Muscle of arm (tissue), 14 donors: ENCODE measurements at places on chromosomes 3 and 15. TPM values are rescaled to one million over a fixed set of nuclear protein-coding genes. Genes with fewer than 3 reads are reported as not detected.

ERICH6 gene
- not detected for polyA plus RNA-seq

GRCh38 chr15:57253082-57253481, 123.2 kb upstream of the CGNL1 start:
- DNase-seq = peak; percentile 19

FBXO40 gene
- polyA plus RNA-seq = 2.5 TPM

DNA sequence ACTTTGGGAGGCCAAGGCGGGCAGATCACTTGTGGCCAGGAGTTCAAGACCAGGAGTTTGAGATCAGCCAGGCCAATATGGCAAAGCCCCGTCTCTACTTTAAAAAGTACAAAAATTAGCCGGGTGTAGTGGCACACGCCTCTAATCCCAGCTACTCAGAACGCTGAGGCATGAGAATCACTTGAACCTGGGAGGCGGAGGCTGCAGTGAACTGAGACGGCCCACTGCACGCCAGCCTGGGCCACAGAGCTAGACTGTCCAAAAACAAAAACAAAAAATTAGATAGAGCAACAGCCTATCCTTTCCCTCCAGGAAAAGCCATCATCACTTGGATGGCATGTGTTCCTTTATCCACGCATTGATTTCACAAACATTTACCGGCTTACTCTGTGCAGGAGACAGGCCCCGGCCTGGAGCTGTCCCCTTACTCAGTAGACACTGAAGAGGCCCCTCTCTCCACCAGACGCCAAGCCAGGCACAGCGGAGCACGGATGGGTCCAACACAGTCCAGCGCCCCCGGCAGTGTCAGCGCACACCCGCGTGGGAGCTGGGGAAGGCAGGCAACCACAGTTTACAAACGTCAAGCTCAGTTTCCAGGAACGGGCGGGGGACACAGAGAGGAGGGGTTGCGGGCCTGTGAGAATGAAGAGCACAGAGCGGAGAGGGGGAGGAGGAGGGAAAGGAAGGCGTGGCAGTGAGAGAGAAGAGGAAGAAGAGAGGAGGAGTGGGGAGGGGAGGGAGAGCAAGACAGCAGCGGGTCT, 3.1 kb downstream of the GP5 start:
- DNase-seq = peak; percentile 62

DNA sequence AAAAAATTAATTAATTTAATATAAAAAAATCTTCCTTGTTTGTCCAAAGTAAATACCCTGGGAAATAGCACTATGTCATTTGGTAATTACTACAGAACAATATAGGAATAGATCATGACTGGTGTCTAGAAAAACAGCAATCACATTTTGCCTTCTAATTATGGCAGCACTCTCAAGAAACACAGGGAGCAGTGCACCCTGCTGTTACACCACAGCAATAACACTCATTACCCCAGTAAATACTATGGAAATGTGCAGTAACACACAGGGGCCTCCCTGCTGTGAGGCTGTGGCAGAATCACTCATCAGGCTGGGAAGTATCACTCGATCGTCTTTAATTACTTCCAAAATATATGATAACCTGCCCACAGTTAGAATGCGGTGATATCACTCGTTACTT, 646.0 kb downstream of the TUSC7 start:
- DNase-seq = no peak

GRCh38 chr15:83971992-83972391, 263.6 kb upstream of the GOLGA6L4 start:
- DNase-seq = no peak

DNA sequence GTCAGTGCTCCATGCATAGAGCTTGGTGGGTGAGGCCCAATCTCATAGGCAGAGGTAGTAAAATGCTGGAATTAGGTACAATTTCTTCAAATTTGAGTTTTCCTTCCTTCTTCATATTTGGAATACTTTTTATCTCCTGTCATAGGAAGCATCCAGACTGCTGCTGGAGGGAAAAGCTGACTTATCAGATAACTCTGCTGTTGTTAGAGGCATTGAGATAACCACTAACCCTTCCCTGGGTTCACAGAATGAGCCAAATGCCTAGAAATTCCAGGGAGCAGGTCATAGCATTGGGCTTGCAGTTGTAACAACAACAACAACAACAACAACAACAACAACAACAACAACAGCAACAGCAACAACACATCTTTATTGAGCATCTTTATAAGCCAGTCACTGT, 332.7 kb downstream of the PDCD6IP start:
- DNase-seq = no peak

ANXA2 gene
- polyA plus RNA-seq = 866 TPM

DNA sequence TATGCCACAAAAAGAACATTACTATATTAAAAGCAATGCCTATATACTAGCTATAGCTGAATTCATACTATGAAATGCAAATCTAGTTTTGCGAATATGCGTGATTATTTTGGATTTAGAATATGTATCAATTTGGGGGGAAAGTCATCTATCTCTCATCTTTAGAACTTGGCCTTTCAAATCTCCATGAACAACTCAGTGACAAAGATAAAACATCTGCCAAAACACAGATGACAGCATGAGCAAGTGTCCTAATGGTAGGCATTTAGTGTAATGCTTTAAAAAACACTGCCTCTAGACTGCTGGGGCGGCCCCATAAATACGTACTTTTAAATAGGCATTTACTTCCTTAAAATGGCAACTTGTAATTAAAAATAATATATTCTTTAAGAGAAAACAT, 2.7 kb downstream of the CD47 start:
- DNase-seq = no peak

SLC6A20 gene
- polyA plus RNA-seq = not detected
